GM12878 (cell line): ENCODE measurements at places on chromosomes 5 and 9. TPM values are rescaled to one million over a fixed set of nuclear protein-coding genes. Genes with fewer than 3 reads are reported as not detected.

MTX3 gene
- polyA plus RNA-seq = 5.7 and 6.4 TPM in 2 replicates

BAAT gene
- 0.09 TPM in 1 of 2 replicates, not detected in the other for polyA plus RNA-seq

ECSCR gene
- polyA plus RNA-seq = 0.25 and 0.83 TPM in 2 replicates

NHP2 gene
- 478 and 485 TPM in 2 replicates for polyA plus RNA-seq
